ENCODE measurements at places on chromosomes 11 and 22.

DNA sequence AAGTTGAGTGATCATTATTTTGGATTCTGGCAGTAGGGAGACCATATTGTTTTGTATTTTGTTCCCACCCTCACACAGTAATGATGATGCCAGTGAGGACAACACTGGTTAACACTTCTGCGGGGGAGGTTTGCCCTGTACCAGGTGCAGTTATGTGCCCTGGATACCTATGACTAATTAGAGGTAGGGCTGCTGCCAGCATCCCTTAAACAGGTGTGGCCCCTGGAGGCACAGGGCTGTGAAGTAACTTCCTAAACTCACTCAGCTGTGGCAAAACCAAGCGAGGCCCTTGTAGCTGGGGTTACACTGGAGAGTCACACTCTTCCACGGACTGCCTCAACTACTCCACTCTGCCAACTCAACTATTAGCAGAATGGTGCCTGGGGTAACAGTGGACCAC is 64.5 kb downstream of the MCM5 start:
- DNase-seq: no peak

- no peak for DNase-seq
Measured at GRCh38 chr11:110525883-110526282, 96.1 kb downstream of the FDX1 start.

- DNase-seq: peak; percentile 87
Measured at GRCh38 chr11:64777449-64778222, 706 bp downstream of the SF1 start.

DNA sequence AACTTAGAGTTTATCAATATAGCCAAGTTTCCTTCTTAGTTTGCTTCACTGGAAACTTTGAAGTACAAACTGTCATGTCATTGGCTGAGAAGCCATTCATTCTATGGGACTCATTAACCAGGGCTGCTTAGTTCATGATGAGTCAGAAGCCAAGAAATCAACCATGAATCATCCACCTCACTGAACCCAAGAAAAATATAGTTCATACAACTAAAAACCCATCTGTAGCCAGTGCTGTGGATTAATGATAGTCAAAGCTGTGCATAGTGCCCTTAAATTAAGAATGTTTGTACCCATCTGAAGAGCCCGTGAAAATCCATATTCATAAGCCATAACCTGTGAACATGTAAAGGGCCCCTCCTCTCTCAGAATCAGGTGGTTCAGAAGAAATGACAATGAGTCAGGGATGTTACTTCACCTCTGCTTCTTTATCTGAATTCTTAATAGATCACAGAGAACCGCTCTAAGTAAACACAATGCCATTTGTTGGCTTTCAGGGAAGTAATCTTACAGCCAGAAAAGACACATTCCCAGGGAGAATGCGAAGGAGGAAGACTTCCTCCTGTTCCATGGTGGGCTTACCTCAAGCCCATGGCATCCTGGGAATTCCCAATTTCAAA is 25.4 kb downstream of the MMP20 start:
- DNase-seq: no peak

GRCh38 chr11:10581481-10582019 is 13.1 kb upstream of the LYVE1 start:
- no peak for DNase-seq

DNA sequence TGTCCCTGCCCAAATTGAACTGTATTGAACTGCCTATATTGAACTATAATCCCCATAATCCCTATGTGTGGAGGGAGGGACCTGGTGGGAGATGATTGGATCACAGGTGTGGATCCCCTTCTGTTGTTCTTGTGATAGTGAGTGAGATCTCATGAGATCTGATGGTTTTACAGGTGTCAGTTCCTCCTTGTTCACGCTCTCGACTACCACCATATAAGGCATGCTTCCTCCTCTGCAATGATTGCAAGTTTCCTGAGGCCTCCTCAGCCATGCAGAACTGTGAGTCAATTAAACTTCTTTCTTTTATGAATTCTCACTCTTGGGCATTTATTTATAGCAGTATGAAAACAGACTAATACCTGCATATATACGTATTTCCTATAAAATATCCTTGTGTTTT is 206.5 kb upstream of the PDGFD start:
- no peak for DNase-seq

GRCh38 chr11:93032580-93032979 is 63.1 kb downstream of the MTNR1B start:
- no peak for DNase-seq

DNA sequence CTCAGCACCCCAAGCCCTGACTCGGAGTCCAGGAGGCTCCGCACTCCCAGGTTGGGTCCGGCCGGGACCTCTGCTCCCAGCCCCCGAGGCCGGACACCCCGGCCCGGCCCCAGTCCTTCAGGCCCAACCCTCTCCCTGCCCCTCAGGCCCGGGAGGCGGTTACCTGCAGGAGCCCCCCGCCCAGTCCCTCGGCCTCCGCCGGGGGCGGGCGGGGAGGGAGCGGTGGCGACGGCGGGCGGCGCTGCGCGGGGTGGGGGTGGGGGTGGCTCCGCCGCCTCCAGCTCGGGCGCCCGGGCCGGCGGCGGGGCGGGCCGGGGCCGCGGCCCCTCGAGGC is 310 bp downstream of the TCF20 start:
- no peak for DNase-seq

- DNase-seq: no peak
Measured at GRCh38 chr11:120432056-120433018, 79.2 kb upstream of the GRIK4 start.

DNA sequence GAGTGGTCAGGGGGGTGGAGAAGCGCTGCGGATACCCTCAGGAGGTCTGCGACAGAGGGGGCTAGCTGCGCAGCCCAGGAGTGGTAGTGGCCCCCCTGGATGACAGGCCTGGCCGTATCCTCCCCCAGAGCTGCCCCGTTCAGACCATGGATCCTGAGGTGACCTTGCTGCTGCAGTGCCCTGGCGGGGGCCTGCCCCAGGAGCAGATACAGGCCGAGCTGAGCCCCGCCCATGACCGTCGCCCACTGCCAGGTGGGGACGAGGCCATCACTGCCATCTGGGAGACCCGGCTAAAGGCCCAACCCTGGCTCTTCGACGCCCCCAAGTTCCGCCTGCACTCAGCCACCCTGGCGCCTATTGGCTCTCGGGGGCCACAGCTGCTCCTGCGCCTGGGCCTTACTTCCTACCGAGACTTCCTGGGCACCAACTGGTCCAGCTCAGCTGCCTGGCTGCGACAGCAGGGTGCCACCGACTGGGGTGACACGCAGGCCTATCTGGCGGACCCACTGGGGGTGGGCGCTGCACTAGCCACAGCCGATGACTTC is 505 bp downstream of the NUDT22 start:
- DNase-seq: no peak

- DNase-seq: no peak
Measured at GRCh38 chr22:48894804-48895250, 932.8 kb downstream of the BRD1 start.

DNA sequence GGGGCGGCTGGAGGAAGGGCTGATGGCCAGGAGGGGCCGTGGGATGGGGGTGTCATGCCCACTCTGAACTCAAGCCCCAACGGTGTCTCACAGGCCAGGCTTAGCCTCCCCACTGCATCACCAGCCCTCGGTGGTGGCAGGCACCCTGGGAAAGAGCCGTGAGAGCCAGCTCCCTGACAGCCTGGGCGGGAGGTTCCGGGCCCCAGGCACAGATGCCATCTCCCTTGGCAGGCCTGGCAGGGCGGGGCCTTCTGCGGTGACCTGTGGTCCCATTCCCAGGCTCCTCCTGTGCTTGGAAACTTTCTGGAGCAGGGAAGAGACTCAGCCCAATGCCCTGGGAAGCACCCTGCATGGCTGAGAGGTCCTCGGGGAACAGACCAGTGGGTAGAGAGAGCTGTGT is 4.8 kb downstream of the PHLDA2 start:
- DNase-seq: no peak

DNA sequence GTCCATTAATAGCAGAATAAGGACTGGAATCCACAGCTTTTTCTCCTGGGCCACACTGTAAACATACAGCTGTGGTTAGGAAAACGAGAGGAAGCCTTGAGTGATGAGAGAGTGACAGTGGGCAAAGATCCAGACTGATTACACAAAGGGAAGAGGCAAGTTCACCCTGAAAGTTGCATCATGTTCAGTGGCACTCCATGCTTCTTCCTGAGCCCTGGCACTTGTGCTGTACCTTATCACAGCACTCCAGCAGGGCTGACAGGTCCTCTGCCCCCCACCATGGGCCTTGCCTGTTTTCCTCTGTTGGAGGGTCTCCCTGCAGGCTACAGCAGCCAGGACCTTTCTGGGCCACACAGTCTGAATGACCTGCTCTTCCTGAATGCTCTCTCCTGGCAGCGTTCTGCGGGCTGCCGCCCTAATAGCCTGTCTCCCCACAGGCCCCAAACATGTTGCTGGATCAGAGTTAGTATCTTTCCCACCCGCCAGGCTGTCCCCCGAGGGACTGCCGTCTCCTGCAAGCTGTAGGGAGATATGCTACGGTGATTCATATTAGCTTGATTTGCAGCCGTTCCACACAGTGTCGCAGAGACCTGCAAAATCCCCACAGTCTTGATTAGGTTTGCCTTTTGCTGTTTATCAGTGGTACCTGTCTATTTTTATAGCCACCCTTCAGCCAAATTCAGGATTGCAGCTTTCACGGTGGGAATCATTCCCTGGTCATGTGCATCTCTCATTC is 60.2 kb downstream of the NTM start:
- DNase-seq: no peak

- DNase-seq: no peak
Measured at GRCh38 chr11:8321876-8322275, 58.2 kb upstream of the LMO1 start.
